Adrenal gland (tissue), 19 donors: ENCODE measurements at places on chromosomes 4 and X. TPM values are rescaled to one million over a fixed set of nuclear protein-coding genes. Genes with fewer than 3 reads are reported as not detected.

DNA sequence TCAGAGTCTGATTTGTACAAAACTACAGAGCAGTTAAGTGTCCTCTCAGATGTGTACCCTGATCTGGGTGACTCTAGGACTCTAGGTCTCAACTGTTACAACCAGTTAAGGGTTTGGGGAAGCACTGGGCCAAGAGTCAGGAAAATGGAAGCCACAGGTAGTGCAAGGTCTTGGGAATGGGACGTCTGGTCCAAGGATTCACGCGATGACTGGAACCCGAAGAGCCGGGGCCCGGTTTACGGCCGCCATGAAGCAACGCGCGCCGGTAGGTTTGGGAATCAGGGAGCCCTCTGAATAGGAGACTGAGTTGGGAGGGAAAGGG is 321 bp upstream of the HPRT1 start:
- H3K27ac ChIP-seq, result no peak overlapping the region
- H3K27me3 ChIP-seq, result no peaks in the 10 kb centered on the region
- no peak overlapping the region for H3K4me3 ChIP-seq
- H3K36me3 ChIP-seq, result no peaks in the 10 kb centered on the region
- no peak for DNase-seq

- H3K27me3 ChIP-seq, result no peaks in the 10 kb centered on the region
- H3K36me3 ChIP-seq, result no peaks in the 10 kb centered on the region
- no peak overlapping the region for H3K4me3 ChIP-seq
- H3K4me1 ChIP-seq, result no peaks in the 10 kb centered on the region
Measured at GRCh38 chr4:70110917-70111316, 43.1 kb upstream of the PRR27 start.

DNA sequence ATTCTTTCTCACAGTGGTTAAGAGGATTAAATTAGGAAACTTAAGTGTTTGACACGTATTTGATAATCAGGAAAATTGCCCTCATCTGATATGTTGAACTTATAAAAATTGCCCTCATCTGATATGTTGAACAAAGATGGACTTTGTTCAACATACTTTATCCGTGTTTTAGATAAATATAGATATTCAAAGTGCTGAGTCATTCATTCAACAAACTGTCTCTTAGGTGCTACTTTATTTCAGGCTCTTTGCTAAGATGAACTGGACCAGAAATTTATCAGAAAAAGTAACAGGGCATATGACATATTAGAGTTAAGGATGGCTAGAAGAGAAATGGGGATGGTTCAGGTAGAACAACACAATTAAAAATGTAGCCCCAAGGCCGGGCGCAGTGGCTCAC is 81.7 kb downstream of the IL1RAPL1 start:
- H3K36me3 ChIP-seq, result no peaks in the 10 kb centered on the region
- no peaks in the 10 kb centered on the region for H3K4me1 ChIP-seq
- no peak overlapping the region for H3K27ac ChIP-seq
- no peak overlapping the region for H3K4me3 ChIP-seq
- no peaks in the 10 kb centered on the region for H3K27me3 ChIP-seq

DNA sequence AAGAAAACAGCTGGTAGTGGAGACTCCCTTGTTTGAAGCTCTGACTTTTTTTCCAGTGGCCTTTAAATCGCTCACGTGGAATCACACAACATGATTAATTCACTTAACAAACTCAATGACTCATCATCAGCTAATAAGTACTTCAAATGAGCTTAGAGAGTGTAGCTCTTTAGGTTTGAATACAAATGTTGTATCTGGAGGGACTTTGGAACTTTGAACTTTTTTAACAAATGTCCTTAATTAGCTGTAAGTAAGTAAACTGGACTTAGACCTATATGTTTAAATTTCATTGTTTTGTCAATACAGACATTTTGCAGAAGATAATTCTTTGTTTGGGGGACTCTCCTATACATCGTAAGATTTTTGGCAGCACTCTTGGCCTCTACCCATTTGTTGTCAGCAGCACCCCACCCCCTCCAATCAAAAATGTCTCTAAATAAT is 581.1 kb downstream of the SPRY1 start:
- no peaks in the 10 kb centered on the region for H3K4me1 ChIP-seq
- H3K4me3 ChIP-seq, result no peak overlapping the region
- no peak overlapping the region for H3K27ac ChIP-seq
- no peaks in the 10 kb centered on the region for H3K27me3 ChIP-seq

DNA sequence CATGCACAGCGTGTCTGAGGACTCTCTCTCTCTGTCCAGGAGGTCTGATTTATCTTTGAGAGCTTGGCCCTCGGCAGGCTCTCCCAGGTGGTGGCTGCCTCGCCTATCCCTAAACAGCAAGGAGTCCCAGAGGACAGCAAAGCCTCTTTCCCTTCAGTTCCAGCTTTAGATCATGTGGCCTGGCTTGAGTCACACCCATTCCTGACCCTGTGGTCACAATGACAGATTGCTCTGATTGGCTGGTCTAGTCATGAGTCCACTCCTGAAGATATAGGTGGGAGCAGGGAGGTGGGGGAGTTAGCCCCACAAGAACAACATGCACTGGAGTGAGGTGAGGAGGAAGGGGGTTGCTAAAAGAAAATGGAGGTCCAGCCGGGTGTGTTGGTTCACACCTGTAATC is 12.1 kb upstream of the PORCN start:
- no peak overlapping the region for H3K27ac ChIP-seq
- no peaks in the 10 kb centered on the region for H3K36me3 ChIP-seq
- no peak for DNase-seq
- H3K4me1 ChIP-seq, result no peaks in the 10 kb centered on the region

Gene LUZP4
- total RNA-seq, result not detected

Gene FRG2
- total RNA-seq, result not detected

Gene UBA1
- 193 TPM for total RNA-seq

Gene H2BW2
- not detected for total RNA-seq
